Glomerular endothelial cell (primary cell): ENCODE measurements at places on chromosomes 5 and 9.
A peak's percentile ranks its signal among the peaks of the same experiment; 100 is the strongest.

GRCh38 chr9:88954066-88954465 lies 37.2 kb upstream of the S1PR3 start:
- no peak for DNase-seq

DNA sequence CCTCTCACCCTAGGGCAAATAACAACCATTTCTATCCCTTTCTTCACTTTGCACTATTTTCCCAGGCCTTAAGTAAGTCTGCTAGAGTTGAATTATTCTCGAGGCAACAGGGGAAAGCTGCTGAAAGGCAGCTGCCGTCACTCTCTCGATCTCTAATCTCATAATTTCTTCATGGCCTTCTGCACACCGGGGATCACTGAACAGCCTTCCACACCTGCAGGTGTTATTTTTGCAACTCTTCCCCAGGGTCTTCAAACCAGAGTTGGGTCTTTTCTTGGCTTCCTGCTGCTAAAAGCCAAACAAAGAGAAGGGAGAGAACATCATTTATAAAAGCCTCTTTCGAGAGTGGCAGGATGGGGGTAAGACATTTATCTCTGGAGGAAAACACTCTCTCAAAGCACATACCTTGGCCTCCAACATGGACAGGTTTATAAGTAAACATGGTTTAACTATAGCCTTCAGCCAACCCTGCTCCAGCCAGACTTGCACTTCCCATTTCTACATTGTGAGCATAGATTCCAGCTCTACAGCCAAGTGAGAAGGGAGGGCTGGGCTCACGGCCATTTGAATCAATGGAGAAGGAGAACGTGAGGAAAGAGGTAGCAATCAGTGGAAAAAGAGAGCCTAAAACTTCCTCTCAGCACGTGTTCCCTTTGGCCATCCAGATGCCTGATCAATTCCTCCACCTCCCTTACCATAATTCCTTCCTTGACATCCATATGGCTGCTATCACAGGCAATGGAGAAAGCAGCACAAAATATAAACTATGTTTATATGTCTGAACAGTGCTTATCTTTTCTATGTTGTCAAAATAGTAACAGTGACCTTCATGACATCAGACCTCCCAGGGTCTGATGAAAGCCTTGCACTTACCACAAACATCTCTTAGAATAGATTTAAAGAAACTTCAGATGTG lies 464.9 kb downstream of the TLE1 start:
- DNase-seq = no peak

DNA sequence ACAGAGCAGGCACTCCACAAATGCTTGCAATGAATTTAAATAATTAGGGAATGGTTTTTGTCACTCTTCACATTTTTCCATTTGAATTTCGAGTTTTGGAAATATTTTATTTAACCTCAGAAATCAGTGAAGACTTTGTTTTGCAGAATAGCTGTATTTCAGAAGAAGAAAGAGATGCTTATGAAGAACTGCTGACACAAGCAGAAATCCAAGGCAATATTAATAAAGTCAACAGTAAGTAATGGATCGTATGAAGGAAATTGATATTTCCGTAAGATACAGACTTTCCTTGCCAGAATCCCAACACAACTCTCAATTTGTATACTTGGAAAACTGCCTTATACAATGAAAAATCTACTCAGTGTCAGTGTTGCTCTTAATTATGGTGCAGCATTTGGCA lies 30.5 kb downstream of the F2RL2 start:
- no peak for DNase-seq

DNA sequence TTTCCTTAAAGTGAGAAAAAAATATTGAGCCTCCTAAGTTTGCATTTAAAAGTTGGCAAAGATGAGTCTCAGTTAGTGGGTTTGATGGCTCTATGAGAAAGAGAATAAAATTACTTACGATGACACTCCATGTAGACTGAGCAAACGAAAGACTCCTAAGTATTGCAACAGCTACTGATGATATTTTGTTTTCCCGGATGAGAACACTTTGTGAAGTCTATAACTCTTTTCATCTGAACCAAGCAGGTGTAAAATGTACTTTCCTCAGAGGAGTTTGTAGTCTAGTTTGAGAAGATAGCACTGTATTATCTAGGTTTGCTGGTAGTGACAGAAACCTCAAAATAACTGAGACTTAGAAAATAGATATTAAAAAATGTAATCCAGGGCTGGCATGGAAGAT lies 1.7 kb upstream of the ITK start:
- DNase-seq = no peak

DNA sequence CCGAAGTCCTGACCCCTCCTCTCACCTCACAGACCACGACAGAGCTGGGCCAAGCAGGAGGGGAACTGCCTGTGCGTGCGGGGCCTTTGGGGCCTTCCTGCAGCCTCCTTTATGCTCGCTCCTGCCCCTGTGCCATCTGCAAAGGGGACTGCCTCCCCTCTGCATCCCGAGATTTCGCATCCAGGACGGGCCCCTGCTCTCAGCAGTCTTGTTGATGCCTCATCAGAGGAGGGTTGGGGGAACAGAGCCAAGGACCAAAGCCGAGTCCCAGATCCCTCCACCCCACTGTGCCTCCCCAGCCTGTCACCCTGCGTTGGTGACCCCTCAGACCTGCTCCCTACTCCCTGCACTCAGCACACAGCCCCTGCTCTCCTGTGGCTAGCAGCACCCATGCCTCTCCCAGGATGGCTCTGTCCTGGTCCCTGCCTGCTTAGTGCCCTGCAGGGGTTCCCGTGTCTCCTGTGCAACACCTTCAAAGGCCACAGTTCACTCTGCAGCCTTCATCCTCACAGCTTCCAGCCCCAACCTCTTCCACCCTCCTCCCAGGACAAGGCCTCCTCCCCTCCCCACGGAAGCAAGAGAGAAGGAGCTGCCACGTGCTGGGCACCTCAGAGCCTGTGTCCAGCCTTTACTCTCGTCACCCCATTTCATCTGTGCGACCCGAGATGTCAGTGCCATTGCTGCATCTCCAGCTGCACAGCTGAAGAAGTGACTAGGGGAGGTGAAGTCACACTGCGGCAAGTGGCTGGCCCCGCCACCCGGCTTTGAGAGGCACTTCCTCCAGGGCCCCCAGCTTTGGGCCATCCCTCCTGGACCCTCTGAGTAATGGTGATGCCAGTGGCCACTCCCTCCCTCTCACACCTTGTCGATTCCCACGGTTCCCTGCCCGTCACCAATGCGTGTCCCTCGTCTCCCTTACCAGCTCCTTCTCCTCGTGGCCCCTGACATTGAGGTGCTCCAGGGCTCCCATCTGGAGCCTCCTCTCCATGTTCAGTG lies 62.6 kb upstream of the LRRTM2 start:
- no peak for DNase-seq

GRCh38 chr5:131413605-131414559 lies 150.0 kb downstream of the CDC42SE2 start:
- no peak for DNase-seq

DNA sequence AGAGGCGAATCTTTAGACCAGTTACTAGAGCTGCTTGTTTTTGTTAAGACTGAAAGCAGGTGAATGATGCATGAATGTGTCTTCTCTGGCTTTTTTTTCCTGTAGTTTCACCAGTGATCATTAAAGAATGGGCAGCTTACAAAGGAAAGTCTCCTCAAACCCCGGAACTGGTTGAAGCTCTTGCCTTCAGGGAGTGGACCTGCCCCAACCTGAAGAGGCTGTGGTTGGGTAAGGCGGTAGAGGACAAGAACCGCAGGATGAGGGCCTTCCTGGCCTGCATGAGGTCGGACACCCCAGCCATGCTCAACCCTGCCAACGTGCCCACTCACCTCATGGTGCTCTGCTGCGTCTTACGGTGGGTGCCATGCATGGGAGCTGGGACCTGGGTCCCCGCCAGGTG lies 33.3 kb upstream of the PHF2 start:
- DNase-seq = no peak

GRCh38 chr9:123589361-123590239 lies 233.6 kb downstream of the CRB2 start:
- DNase-seq = no peak

DNA sequence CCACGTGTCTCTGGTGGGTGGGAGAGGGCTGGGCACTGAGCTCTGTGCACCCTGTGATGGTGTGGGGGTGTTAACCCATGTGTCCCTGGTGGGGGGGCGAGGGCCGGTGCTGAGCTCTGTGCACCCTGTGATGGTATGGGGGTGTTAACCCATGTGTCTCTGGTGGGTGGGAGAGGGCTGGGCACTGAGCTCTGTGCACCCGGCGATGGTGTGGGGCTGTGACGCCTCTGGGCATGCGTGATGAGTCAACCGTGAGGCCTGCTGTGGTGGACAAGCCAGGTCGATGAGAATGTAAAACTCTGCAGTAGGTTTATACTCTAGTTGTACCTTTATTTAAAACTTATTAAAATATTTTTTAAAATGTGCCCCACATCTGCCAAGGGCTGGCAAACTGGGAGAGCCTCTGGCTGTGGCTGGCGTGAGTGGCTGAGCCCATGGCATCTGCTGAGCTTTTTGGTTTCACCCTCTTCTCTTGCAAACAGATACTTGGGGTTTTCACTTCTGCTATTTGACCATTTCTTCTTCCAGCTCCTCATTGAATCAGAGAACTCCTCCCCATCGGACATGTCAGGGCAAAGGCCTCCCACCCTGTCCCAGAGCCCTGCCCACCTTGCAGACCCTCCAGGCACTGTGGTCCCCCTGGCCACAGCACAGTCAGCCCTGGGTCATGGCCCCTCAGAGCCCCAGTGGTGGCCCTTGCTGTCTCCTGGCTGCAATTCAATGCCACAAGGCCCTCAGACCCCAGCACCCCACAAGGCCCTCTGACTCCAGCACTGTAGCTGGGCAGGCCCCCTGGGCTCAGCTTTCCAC lies 18.5 kb upstream of the EXOC3 start:
- DNase-seq = no peak

- no peak for DNase-seq
Measured at GRCh38 chr5:15929611-15930263, 249.9 kb downstream of the MARCHF11 start.

GRCh38 chr5:57778501-57779091 lies 296.0 kb upstream of the ACTBL2 start:
- peak; percentile 29 for DNase-seq

GRCh38 chr5:145237843-145238242 lies 597.3 kb downstream of the PRELID2 start:
- peak; percentile 68 for DNase-seq
